ENCODE measurements at places on chromosomes 2 and 18.

DNA sequence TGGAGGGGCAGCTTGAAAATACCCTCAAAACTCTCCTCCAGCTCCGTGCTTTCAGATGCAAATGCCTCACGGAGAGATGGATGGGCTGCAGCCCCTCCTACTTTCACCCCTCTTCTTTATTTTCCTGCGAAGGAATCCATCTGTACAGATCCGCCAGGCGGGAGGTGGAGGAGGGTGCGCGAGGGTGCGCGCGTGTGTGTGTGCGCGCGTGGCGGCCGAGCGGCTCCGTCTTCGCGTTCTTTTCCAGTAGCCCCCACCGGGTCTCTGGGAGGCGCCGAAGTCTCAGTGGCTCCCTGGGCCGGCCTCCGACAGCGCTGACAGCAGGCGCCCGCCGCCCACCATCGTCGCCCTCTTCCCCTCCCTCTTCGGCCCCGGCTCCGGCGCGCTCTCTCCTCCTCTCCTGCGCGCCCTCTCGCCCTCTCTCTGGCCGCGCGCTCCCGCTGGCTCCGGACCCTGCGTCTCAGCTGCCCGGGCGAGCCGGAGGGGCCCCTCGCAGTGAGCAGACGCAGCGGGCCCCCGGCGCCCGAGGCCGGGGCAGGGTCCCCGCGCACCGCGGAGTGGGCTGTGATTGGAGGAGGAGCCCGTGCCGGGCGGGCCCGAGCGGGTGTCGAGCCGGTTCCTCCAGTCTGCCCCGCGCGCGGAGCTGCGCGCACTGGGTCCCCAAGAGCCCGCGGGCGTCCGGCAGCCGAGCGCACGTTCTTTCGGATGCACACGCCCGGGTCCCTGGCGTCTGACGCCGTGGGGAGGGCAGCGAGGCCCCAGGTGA is at the start of gene CDH7:
Gene CDH7 (plus strand): TSS at position 624 of the 766 bp plus-strand sequence. CDS start 11,831 bp downstream, outside the sequence.
- no peak for DNase-seq

- no peak for DNase-seq
Observed at GRCh38 chr2:73203055-73203681, 794 bp downstream of the NOTO start.

DNA sequence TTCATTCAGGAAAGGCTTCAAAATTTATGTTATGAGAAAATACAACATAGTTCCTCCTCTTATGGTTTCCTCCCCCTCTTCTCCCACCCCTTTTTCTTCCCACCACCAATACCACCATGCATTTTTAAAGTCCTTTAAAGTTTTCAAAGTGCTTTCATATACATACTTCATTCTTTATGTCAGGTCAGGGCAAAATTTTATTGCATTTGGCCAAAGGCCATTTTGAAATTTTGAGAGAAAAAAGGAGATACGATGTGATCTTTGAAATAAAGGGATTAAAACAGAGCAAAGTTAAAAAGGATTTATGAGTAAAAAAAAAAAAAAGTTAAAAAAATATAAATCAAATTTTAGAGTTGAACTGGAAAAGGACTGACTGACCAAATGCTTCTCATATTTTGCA is 792.5 kb upstream of the FANCL start:
- DNase-seq: no peak

GRCh38 chr2:81895620-81896250 is 1591.2 kb upstream of the LRRTM1 start:
- DNase-seq: no peak

- no peak for DNase-seq
Observed at GRCh38 chr2:164771897-164772296, 69.7 kb downstream of the COBLL1 start.

- no peak for DNase-seq
Observed at GRCh38 chr2:174788291-174788929, 24.1 kb upstream of the CHRNA1 start.

- DNase-seq: no peak
Observed at GRCh38 chr18:46754188-46754587, 2.7 kb downstream of the ST8SIA5 start.

- no peak for DNase-seq
Observed at GRCh38 chr2:222289278-222290160, 9.3 kb downstream of the PAX3 start.

DNA sequence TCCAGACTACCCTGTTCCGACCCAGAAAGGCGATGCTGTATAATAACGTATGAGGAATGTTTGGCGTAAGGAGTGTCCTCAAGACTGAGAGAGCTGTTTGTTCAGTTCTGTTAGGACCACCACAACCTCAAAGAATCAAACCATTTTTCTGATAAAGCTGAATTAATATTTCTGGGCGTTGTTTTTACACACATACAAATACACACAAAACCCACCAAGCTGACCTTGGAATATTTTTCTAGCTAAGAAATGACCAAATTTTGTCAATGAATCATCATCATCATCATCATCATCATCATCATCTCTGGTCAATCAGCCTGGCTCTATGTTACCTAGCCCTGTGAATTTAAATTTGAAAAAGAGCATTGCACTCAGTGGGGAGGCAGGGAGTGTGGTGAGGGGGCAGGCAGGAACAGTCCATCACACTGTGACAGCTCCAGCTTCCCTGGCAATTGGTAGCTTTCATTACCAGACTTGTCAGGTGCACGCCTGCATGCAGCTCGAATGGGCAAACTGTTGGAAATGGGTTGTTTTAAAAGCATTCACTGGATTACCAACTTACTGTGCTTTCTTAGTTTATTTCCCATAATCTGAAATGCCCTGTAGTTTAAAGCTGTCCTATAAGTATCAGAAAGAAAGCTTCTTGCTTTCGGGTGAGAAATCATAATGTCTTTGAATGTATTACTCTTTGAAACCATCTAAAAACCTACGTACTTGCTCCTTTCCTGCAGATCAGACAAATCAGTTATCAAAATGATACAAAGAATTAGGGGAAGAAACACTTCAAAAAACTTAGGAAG is 6.9 kb upstream of the POU3F3 start:
- DNase-seq: no peak

DNA sequence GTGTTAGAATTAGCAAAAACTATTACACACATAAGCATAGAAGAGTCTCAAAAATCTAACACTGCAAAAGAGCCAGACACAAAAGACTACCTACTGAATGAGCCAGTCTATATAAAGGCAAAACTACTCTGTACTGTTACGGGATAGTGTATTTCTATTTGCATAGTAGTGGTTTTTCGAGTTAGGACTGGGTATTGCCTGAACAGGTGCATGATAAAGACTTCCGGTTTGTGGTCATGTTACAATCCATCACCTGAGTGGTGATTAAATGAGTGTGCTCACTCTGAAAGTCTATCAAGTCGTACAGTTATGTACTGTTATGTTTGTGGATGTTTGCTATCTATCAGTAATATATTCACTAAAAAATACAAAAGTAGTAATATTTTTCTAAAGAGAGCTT is 523.3 kb upstream of the SYT4 start:
- DNase-seq: no peak

DNA sequence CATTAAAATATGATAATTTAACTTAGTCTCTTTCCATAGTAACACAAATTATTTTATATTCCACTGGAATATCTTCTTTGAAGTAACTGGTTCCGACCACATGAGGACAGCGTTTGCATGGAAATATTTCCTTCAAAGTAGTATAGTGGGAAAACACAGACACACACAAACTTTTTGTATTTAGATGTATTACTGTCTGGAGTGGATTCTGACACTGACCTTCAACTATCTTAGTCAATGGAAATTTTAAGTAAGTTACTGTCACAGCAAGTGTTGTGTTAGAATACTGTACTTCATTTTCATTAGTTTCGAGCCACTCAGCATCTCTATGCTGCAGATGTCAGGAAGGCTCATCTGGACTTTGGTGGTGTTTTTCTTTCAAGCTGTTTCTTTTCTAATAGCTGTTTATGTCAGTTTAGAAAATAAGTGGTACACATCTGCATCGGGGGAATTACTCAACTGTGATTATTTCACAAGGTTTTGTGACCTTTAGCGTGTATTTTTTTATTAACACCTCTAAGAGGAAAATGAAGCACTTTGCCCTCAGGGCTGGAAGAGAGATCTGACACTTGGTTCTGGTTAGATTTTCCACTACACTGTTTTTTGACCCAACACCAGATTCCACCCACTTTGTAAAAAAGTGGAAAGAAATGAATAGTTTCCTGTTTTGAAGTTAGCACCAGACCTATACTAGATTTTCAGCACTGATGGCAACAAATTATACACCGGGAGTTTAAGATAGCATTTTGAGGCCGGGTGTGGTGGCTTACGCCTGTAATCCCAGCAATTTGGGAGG is 18.9 kb upstream of the THOC1 start:
- DNase-seq: no peak

DNA sequence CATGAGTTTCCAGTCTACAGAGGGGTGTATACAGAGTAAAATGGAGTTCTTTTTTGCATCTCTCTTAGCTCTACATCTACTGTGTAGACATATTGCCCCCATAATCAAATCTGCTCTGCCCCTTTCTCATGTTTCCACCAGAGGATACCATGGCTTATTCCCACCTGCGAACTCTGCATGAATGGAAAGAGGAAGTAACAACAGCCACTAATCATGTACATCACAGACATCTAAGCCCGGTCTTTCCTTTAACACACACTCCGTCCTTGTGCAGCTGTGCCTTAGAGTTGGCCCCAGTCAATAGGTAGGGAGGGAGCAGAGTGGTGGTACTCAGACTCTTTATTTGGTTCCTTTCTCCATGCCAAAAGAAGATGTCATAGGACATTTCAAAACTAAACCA is 147.3 kb upstream of the NRP2 start:
- no peak for DNase-seq

DNA sequence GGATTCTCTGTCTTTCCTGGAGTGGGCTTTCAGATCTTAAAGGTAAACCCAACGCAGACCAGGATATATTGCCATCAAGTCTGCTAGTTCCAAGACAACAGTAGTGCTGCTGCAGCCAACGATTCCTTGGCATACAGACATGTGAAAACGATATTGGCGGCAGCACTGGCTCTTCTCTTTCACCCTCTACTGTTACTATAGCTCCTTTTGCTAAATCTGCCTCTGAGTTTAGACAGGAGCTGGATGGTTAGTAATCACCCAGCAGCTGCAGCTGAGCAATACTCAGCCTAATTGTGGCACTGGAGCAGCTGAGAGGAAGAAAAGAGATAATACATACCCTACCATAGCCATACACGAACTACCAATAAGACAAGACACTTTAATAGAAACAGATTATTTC is 4.0 kb downstream of the YES1 start:
- DNase-seq: no peak

DNA sequence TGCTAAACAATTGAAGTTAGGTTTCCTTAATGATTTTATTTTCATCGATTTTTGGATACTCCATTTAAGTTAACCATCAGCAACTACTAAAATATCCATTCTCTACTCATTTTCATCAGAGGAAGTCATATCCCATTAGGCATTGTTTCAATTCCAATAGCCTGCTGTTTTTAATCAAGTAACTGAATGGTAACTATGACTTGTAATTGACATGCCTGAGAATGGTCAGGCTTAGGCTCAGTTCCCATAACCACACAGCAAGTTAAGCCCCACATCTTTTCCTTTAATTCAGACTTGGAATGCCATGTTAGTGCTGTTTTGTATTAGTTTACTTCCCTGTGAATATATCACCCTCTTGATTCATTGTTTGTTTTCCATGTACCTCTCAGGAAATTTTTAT is 398.8 kb downstream of the ARHGAP15 start:
- no peak for DNase-seq

DNA sequence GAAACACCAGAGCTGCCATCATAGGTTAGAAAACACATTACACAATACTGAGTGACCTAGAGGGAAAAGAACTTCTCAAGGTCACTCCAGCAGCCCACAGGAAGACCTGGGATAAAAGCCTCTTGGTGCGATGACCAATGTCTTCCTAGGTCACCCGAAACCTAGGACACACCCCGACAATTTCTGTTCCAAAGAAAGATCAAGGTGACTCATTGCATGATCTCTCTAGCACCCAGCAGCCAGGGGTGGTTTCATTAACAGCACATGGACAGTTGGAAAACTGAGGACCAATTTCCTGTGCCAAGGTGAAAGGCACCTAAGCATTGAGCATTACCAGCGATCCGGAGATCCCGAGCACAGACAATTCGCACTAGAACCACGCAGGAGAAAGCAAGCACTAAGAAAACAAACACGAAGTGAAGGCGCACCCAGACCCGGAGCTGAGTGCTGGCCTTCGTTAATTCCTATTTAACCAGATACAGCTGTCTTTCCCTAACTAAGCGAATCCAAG is 1.5 kb downstream of the CACNB4 start:
- DNase-seq: no peak

GRCh38 chr18:27501671-27502070 is 316.6 kb upstream of the CHST9 start:
- DNase-seq: no peak

GRCh38 chr2:120345608-120346007 is 328 bp upstream of the INHBB start:
- no peak for DNase-seq

DNA sequence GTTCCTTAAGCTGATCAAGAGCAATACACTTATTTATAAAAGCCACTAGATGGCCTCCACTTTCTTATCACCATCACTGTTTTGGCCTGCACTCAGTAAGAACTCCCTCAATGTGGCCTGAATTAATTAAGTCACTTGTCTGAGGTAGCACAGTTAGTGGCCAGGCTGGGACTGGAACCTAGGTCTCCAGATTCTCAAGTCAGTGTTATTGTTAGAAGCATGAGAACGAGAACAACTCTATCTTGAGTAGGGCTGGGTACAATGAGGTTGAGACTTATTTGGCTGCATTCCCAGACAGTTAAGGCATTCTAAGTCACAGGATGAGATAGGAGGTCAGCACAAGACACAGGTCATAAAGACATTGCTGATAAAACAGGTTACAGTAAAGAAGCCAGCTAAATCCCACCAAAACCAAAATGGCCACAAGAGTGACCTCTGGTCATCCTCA is 115.8 kb downstream of the SS18 start:
- no peak for DNase-seq

DNA sequence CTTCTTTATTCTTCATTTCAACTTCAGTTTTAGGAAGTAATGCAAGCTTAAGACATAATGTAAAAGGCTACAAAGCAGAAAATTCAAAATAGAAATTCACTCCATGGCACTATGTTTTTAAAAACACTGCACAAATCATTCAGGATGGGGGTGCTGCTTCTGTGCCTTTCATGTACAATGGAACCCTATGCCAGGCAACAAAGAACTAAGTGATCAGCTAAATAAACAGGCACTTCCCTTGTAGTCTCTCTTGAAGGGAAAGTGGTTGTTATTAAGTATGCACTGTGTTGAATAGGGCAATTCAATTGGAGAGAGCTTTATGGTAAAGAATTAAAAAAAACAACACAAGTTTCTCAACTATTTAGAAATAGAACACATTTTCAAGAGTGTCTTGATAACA is 10.9 kb upstream of the ERBB4 start:
- DNase-seq: no peak
